ENCODE measurements at places on chromosomes 4 and X.

DNA sequence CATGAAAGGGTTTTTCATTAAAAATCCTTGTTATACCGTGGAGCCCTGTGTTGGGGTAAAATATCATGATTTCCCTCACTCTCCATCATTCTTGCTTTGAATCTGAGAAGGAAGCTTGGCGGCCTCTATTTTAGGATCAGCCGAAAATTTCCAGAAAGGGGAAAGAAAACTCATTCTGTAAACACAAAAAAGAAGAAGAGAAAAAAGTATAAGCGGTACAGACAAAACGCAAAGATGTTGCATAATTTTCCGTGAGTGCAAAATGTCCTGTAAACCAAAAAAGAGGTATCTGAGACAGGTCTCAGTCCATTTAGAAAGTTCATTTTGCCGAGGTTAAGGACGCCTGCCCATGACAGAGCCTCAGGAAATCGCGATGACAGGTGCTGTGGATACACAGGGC is 5.3 kb downstream of the CSF2RA start:
- DNase-seq: no peak

GRCh38 chr4:31999848-32000247 is 1279.7 kb downstream of the PCDH7 start:
- no peak for DNase-seq

- no peak for DNase-seq
These were observed 145.7 kb downstream of the VSIG4 start for GRCh38 chrX:65894133-65894532.

- no peak for DNase-seq
These were observed 112.5 kb upstream of the ATP6AP2 start for GRCh38 chrX:40468033-40468846.

GRCh38 chrX:110170029-110170428 is 147.9 kb downstream of the AMMECR1 start:
- no peak for DNase-seq

- DNase-seq: no peak
These were observed 107.8 kb downstream of the SLC4A4 start for GRCh38 chr4:71446479-71447081.

GRCh38 chr4:147409350-147409749 is 71.5 kb upstream of the EDNRA start:
- no peak for DNase-seq

DNA sequence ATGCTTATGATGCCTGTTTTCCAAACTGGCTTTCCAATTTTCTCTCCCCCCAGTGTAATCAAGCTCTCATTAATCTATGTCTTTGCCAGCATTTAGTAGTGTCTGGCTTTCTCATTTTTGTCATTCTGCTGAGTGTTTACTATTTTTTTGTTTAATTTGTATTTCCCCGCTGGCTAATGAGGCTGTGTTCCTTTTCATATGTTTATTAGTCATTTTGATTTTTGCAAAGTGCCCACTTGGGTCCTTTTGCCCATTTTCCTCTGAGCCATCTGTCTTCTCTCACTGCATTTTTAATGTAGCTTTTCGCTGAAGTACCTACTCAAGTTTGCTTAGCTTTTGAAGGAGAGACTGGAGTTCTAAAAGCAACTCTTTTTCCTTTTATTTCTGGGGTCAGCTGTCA is 14.7 kb downstream of the DCK start:
- DNase-seq: no peak

DNA sequence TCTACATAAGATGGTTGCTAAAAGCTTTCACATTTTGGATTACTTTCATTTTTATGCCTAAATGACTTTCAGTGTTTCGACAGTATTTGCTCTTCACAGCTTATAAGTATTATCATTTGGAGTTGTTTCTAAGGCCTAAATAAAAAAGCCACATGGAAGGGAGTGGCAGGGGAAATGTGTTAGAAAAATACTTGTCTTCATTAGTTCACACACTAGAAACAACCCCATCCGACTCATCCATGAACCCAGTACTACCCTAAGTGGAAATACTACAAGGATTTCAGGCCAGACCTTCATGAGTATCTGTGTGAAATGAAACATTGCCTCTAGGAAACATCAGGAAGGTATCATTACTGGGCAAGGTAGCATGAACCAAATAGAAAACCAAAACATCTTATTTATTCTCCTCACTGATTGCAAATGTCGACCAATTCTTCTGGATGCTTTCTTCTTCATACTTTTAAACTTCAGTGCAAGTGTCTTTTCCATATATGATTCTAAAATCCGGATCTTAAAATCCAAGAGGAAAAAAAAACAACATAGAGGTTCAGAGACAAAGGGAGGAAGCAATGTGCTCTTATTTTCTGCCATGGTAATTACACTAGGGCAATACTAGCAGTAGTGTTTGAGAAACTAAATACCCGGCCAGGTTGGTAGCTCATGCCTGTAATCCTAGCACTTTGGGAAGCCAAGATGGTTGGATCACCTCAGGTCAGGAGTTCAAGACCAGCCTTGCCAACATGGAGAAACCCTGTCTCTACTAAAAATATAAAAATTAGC is 349.4 kb downstream of the ARHGAP24 start:
- DNase-seq: no peak

- peak; percentile 72 for DNase-seq
These were observed 35.7 kb upstream of the TBC1D14 start for GRCh38 chr4:6873792-6874461.

- DNase-seq: no peak
These were observed 25.8 kb upstream of the GTPBP6 start for GRCh38 chrX:344371-344901.

DNA sequence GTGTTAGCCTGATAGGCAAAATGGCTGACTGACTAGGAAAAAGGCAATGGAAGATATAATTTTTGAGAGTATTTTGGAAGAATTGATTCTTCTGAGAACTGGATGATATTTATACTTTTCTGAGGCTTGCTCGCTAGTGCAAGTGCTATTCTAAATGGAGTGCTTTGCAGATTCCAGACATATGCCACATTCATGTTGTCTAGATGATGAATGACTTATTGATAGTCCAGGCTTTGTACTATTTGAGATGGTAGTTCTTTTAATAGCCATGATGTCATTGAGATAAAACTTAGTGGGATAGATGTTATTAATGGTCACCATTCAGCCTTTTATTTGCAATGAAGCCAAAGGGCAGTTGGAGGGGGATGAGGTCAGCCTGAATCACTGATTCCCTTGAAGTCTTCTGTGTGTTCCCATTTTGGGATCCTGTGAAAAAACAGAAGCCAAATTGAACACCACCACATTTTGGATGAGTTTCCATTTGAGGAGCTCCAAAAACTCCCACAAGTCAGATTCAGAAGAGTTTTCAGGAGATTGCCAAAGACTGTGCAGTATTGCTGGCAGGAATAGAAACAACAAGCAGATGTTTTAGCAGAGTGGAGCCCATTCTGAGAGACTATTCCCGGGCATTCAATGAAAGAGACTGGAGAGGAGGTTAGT is 184.1 kb downstream of the IL1RAPL2 start:
- DNase-seq: no peak

DNA sequence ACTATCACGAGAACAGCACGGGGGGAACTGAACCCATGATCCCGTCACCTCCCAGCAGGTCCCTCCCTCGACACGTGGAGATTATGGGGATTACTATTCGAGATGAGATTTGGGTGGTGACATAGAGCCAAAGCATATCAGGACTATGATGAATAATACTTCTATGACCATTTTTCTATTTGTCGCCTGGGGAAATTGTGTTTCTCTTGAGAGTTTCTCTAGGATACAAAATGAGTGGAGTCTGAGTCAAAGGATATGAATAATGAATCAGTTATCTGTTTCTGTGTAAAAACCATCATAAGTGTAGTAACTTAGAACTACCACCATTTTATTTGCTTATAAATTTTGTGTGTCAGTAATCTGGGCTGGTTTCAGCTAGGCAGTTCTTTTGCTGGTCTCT is 533.0 kb upstream of the ARX start:
- no peak for DNase-seq

DNA sequence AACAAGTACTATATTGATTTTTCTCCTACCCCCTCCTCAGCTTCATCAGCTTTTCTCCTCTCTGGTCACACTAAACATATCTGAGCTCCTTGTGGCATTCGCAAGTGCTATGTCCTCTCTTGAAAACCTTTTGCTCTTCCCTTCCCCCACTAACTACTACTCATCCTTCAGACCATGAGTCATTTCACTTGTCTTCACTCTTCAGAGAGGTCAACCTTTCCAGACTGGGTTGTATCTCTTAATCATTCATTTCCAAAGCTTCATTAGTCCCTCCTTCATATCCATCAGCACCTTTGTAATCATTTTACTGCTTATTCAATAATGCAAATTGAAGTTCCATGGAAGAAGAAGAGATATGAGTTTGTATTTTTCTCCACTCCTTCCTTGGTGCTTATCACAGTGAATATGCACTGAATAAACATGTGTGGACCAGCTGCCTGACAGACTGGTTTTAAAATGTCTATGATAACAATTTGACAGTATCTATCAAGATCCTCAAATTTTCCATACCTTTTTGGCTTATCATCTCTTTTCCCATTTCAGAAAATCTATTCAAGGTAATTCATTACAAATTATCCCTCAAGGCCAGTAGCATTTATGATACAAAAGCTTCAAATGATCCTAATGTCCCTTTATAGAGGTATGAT is 28.4 kb downstream of the DDX60L start:
- no peak for DNase-seq

DNA sequence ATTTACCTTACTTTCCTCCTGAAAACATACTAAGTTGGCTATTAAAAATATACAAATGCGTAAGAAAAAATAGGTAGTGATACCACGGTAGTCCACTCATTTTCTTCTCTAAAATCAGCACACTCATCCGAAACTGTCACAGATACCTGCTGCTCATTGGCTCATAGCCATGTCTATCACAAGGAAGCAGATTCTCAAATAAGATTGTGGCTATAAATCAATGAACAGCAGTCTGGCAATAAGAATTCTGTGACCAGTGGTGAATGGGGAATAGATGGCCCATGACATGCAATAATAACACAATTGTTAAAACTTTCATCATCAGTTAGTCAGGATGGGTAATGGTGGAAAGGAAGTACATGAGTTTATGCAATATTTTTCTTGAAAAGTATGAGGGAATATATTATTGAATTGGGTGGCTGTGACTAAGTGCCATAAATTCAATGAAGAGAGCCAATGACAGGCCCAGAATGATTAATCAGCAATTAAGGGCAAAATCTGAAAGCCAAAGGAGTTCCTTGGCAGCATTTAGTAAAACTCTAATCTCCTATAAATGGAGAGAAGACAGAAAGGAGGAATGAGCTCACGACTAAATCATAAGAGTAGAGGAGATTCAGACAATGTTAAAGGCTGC is 202.3 kb upstream of the NEIL3 start:
- no peak for DNase-seq

- DNase-seq: no peak
These were observed 4.2 kb upstream of the MAB21L2 start for GRCh38 chr4:150577796-150578195.

GRCh38 chrX:67290489-67291220 is 253.2 kb upstream of the AR start:
- DNase-seq: no peak

- no peak for DNase-seq
These were observed 2.7 kb downstream of the CPLX1 start for GRCh38 chr4:823176-823760.

GRCh38 chr4:947491-947971 is 15.3 kb downstream of the TMEM175 start:
- no peak for DNase-seq

- DNase-seq: no peak
These were observed 829 bp downstream of the ELOVL6 start for GRCh38 chr4:110197529-110198042.

- no peak for DNase-seq
These were observed 47.4 kb downstream of the REPS2 start for GRCh38 chrX:16993791-16994318.

- no peak for DNase-seq
These were observed 1577.0 kb upstream of the TENM3 start for GRCh38 chr4:180665994-180666824.

GRCh38 chr4:152599095-152599494 is 63.2 kb upstream of the FBXW7 start:
- DNase-seq: no peak

DNA sequence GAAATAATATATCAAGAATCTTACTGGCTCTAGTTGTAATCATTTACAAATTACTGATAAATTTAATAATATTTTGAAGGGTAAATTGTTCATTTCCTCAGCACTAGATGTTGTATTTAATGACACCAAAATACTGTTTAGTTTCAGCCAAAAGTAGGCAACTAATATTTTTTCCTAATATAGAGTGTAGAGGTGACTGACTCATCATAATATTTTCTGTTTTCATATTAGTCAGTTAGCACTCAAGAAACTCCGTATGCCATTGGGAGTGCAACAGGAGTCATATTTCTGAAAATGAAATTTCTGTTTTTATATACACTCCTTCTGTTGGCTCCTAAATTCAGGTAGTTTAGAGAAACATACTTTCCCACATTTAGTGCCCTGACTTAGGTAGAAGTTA is 36.6 kb upstream of the PTPN13 start:
- DNase-seq: no peak

- no peak for DNase-seq
These were observed 119.9 kb upstream of the POF1B start for GRCh38 chrX:85499400-85499799.

GRCh38 chr4:143626134-143626911 is 74.2 kb downstream of the FREM3 start:
- DNase-seq: no peak

DNA sequence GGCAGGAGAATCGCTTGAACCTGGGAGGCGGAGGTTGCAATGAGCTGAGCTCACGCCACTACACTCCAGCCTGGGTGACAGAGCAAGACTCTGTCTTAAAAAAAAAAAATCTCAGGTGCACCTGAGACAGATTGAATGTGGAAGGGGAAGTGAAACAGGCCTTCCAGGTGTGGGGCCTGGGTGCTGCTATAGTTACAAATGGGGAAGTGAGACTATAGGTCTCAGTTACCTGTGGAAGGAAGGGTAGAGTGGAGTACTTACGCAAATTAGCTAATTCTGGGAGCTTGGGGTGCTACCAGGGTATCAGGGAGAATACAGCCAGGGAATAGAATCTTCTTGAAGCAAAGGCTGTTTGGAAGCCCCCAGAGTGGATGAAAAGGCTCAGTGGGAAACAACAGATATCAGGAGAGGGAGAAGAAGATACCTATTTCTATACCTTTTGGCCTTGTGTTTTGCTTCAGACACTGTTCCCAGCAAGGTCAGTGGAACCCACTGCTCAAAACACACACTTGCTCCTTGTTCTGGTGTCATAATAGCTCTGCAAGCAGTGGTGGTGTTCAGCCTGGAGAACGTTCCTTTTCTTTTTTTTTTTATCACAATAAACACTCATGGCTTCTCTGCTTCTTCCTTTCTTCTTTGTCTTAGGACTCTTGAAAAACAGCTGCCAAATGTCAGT is 7.0 kb downstream of the CD38 start:
- DNase-seq: no peak

GRCh38 chrX:46561824-46562657 is 11.5 kb upstream of the CHST7 start:
- no peak for DNase-seq

- no peak for DNase-seq
These were observed 93.4 kb downstream of the EMCN start for GRCh38 chr4:100424376-100424775.

GRCh38 chrX:30060718-30061117 is 154.6 kb upstream of the MAGEB2 start:
- DNase-seq: no peak

Data from activated CD4-positive, CD25-positive, alpha-beta regulatory T cell treated with anti-CD3 and anti-CD28 coated beads, Interleukin-2, amount 50 U/mL, for 16 hours (primary cell).